ENCODE measurements at places on chromosomes 3 and 15. TPM values are rescaled to one million over a fixed set of nuclear protein-coding genes. Genes with fewer than 3 reads are reported as not detected.

The TMC3 gene
- total RNA-seq: not detected

The CSPG5 gene
- total RNA-seq: 1.4 TPM

The COPG1 gene
- total RNA-seq: 157 TPM

GRCh38 chr3:169138849-169139420 lies 524.6 kb downstream of the MECOM start:
- no peak for DNase-seq

DNA sequence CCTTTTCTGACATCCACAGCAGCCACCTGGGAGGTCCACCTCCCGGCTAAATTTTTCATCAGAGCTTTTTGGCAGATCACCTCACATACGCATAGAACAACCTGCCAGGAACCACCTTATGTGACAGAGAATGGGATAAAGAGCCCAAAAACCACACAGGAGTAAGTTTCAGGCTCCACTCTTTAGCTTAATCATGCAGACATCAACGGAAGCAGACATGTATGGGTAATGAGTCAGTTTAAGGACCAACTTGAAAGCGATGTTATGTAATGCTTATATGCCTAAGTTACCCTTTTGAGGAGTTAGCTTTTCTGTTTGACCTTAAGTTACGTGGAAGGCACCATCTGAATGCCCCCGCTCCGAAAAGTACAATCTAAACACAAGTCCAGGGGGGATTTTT lies 183.3 kb upstream of the BHLHE40 start:
- DNase-seq: no peak

DNA sequence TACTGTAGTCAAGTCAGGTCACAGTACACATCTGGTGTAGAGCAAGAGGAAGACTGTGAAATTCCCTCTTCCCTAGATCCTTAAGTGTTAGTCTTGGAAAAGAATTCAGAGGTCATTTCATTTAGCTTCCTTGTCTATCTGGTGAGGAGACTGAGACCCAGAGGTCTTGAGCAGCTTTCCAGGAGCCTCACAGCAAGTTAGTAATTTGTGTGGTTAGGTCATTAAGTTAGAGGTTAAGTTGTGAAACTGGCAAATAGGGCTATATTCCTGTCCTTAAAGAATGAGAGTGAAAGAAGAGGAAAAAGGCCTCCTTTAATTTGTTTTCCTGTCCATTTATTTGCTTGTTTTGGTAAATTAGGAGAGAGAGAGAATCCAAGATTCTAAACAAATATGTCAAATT lies 9.0 kb downstream of the PODXL2 start:
- DNase-seq: no peak

GRCh38 chr15:29126821-29127461 lies 142.7 kb downstream of the NSMCE3 start:
- DNase-seq: no peak

GRCh38 chr3:183178833-183179549 lies 16.5 kb upstream of the LAMP3 start:
- DNase-seq: peak; percentile 17

DNA sequence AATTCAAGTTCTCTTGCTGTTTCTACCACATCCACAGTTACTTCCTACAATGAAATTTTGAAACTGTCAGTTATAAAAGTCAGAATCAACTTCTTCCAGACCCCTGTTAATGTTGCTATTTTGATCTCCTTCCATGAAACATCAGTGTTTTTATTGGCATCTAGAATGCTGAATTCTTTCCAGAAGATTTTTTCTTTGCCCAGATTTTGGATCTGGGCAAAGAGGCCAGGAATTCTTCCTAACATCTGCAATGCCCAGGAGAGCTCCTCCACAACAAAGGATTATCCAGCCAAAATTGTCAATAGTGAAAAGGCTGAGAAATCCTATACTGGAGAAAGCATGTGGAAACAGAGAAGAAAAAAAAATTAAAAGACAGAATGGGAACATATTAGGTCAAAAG lies 75.5 kb downstream of the SERPINI1 start:
- DNase-seq: no peak

DNA sequence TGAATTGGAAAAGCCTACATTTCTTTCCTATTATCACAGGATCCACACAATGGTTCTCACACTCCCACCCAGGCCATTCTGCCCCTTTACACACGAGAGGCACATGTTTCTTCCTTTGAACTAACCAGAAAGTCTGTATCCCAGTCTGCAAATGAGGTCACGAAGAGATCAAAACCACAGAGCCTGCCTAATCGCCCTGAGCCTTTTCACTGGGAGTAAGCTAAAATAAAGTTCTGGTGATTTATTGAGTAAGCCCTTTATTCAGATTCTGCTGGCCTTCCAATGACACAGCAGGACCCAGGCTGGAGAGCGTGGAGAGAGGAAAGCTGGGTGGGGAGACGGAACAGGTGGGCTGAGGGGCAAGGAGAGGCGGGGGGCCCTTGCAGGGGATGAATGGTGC lies 78.7 kb downstream of the ATP1B3 start:
- DNase-seq: no peak

GRCh38 chr3:124663690-124664089 lies 66.6 kb upstream of the UMPS start:
- DNase-seq: no peak
